LHCN-M2 (cell line): ENCODE measurements at places on chromosomes 2 and 18. TPM values are rescaled to one million over a fixed set of nuclear protein-coding genes. Genes with fewer than 3 reads are reported as not detected.

GRCh38 chr2:20453087-20453486 is 6.2 kb downstream of the RHOB start:
- DNase-seq, result no peak

DNA sequence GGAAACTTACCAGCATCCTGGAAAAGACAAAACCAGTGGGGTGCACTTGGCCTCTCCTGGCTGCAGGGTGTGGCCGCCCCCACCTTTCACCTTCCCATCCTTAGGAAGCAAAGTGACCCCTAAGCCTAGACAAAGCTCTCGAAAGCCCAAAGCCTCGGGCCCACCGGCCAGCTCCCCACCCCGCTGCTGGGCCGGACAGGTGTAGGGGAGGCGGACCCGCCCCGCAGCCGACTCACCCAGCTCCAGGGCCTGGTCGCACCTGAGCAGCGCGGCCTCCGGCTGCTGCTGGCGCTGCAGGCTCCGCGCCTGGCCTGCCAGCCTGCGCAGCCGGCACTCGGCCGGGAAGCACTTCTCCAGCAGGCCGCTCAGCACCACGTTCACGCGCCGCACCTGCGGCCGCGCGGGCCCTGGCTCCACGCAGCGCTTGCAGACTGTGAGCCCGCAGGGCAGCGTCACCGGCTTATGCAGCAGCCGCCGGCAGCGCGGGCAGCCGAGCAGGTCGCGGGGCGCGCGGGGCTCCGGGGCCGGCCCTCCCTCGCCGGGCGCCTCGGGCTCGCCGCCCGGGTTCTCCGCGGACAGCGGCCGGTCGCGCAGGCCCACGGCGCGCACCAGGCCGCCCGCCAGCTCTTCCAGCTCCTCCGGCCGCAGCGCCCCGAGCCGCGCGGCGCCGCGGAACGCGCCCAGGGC is 979 bp downstream of the LONRF2 start:
- DNase-seq, result no peak

STPG4 gene
- 0.17 and 0.19 TPM in 2 replicates for total RNA-seq

- no peak for DNase-seq
Measured at GRCh38 chr2:235763816-235764215, 270.0 kb downstream of the AGAP1 start.

ALPP gene
- total RNA-seq, result not detected in 2 replicates
